ENCODE measurements at places on chromosomes 3 and 15. TPM values are rescaled to one million over a fixed set of nuclear protein-coding genes. Genes with fewer than 3 reads are reported as not detected.

DNA sequence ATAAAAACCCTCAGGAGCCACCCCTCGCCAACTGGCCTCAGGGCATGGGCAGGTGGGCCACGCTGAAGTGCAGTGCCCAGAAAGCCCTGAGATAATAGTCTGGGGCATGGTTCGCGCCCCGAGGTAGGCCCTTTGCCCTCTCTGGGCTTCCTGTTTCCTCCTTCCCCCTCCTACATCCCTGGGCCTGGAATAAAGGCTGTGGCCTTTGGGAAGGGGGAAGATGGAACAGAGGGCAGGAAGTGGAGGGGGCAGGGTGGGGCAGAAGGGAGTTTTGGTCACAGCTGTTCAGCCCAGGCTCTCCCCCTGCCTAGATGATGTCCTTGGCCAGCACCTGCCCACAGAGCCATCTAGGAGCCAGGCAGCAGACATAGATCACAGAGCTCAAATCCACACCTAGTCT, 11.3 kb downstream of the CSRNP1 start:
- no peak for DNase-seq

DNA sequence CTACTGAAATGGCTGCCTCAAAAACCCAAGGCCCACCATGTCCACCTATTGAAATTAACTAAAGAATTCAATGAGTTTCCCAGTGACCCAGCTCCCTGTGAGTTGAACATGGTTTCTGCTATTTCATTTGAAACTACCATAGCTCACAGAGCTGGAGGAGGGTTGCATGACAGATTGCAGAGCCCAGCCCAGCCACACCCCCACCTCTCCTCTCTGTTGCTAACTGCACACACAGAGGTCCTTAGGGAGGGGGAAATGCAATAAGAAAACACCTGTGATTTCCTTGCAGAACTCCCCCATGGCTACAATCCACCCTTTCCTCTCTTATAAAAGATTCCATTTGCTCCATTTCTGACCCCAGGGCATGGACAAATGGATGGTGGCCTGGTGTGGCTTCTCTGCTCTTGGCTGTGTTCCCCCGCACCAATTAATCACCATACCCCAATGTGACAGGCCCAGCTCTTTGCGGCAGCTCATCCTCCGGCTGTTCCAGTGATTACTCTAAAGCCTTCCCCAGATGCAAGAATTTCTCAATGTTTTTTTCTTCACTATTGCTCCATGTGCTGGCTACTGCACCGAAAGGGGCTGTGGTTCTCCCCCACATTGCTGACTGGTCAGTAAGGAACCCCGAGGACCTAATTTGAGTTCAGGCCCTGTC, 208.4 kb upstream of the KBTBD8 start:
- no peak for DNase-seq

DNA sequence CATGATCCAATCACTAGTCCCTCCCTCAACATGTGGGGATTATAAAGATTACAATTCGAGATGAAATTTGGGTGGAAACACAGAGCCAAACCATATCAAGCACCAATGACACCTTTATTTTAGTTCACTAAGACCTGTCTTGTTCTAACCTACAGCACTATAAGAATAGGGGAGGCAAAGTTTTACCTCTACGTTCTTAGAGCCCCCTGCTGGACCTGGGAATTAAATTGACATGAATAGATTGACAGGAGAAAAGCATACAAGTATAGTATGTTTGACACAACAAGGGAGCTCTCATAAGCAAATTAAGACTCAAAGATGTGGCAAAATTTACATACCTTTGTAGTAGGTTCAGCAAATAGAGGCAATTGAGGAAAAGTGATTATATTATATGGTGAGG, 974.4 kb upstream of the ALCAM start:
- DNase-seq, result no peak

DNA sequence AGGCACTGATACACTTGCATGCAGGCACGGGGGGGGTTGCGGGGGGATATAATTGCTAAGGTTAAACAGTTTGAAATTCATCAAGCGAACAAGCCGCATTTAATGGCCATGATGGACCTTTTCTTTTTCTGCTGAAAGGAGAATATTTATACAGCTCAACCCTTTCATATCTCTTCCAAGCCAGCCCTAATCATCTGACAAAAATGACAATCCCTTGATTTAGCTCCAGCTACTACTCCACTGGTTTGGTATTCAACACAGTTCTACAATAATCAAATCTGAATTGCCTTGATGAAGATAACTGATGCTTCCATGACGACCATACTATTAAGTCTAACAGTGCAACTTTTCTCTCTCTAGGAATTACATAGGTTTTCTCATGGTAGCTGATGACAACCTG, 374.9 kb downstream of the PLCL2 start:
- no peak for DNase-seq

- DNase-seq, result no peak
These were observed 1.3 kb downstream of the CX3CR1 start for GRCh38 chr3:39278616-39278935.

DNA sequence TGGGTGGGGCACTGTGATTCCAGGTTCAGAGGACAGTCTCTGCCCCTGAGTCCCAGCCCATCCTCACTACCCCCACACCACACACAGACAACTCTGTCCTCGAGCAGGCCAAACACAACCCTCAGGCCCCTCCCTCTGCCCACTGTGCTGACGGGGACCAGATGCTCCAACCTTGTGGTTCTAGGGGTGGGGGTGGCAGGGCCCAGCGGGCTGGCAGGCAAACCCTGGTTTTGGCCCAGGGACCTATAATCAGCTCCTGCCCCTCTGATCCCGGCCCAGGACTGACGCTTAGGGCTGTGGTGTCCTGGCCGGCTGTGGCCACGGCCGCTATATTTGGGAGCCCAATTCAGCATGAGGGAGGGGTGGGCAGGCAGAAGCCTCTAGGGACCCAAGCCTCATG, 5.0 kb upstream of the MYL3 start:
- no peak for DNase-seq

- no peak for DNase-seq
These were observed 783.7 kb downstream of the AGBL1 start for GRCh38 chr15:86863226-86863915.

GRCh38 chr3:64260431-64260830, 35.2 kb upstream of the PRICKLE2 start:
- DNase-seq, result no peak

GRCh38 chr3:188740010-188740409, 431.8 kb upstream of the TPRG1 start:
- DNase-seq, result no peak

DNA sequence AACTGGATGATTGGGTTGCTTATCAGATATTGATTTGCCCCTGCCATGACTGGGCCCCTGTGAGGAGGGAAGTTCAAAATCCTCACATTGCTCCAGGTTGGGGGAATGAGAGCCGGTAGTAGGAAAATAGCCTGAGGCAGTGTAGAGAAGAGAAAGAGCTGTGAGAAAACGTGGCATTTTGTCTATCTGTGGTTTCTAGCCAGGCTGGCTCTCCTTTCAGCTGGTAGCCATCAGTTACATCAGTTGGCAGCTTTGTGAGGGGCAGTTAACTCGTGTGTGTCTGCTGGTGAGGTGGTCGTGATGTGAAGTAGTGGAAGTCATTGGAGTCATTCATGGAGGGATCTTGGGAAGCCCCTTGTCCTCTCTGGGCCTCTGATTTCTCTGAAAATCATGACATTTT, 5.2 kb downstream of the ESYT3 start:
- no peak for DNase-seq

DNA sequence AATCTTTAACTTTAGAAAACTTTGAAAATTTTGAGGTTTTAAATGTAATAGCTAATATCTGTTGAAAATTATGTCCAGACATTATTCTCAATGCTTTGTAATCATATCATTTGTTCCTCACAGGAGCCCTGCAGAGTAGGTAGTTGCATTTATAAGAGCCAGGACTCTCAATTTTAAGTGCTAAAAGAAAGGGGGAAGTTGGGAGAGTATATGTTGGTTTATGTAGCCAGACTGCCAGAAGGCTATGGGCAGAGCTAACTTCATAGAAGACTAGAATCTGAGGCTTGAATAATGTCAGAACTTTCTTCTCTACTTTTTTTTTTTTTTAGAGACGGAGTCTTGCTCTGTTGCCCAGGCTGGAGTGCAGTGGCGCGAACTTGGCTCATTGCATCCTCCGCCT, 9.1 kb downstream of the VPS8 start:
- DNase-seq, result no peak

GRCh38 chr15:87245592-87245991, 1010.9 kb downstream of the NTRK3 start:
- DNase-seq, result no peak

- DNase-seq, result no peak
These were observed 5.7 kb downstream of the PLEKHO2 start for GRCh38 chr15:64847448-64847847.

DNA sequence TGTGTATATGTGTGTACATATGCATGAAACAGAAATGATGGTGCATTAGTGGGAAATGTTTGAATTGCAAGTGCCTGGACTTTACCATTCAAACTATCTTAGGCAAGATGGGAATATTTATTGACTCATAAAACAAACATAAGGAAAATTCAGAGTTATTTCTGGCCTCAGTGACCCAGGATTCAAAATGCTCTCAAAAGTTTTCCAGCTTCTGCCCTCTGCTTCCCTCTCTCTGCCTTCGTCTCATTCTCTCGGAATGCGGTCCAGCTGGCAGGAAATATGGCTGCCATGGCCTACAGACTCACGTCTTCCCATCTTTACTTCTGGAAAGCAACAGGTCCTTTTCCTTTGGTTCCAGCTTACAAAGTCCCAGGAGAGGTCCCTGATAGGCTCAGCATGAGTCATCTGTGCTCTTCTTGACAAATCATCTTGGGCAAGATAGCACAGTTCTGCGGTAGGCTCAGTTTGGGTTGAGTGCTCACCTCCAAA, 8.7 kb upstream of the ZNF774 start:
- peak; percentile 84 for DNase-seq

DNA sequence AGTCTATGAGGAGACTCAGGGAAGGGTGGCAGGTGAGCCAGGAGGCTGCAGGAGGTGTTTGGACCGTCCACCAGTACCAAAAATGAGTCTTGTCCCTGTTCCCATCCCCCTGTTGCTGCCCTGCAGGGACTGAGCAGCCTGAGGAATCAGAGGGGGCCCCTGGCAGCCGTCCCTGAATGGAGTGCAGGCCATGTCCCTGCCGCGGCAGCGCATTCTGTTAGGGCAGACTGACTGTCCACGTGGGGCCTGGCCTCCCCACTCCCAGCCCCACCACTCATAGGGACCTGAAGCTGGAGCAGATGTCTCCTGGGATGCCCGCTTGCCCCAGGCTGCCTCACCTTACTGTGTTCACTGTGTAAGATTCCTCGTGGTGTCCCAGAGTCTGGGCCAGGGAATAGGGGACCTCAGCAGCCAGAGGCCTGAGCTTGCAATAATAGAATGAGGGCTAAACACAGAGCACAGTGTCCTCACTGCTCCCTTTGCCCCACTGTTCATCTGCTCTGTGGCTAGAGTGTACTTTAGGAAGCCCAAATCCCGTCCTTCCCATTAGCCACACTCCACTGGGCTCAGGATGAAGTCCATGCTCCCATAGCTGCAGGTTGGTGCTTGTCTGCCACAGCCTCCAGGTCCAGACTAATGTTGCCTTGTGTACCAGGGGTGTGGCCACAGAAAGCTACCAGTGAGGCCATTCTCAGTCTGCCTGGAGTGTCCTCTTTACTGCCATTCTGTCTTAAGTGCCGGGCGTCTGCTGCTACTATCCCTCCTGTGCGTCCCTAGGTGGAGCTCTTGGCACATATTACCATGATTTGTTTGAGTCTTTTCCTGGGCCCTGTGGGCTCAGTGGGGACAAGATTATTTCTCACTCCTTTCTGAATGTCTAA, 63.2 kb downstream of the HCN4 start:
- no peak for DNase-seq

IL16 gene
- 12.1 TPM for total RNA-seq

ARPIN gene
- 24.7 TPM for total RNA-seq

CCDC13 gene
- total RNA-seq, result 2.7 TPM

SMAD6 gene
- total RNA-seq, result 17.4 TPM

TGM5 gene
- total RNA-seq, result 1.0 TPM

Data from posterior vena cava (tissue), 2 donors.